ENCODE measurements at places on chromosomes 11 and 22.

- DNase-seq = no peak
Measured at GRCh38 chr11:111510311-111510710, 1.9 kb downstream of the BTG4 start.

GRCh38 chr22:47379037-47379436, 616.6 kb downstream of the TBC1D22A start:
- DNase-seq = no peak

DNA sequence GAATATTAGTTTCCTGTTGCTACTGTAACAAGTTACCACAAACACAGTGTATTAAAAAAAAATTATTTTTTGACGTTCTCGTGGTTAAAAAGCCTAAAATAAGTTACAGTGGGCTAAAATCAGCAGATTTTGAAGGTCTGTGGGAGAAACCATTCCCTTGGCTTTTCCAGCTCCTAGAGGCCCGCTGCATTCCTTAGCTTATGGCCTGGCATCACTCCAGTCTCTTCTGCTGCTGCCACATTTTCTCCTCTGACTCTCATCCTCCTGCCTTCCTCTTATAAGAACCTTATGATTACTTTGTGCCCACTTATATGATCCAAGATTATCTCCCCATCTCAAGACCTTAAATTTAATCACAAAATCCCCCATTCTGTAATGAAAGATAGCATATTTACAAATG, 392.7 kb downstream of the GUCY1A2 start:
- no peak for DNase-seq

DNA sequence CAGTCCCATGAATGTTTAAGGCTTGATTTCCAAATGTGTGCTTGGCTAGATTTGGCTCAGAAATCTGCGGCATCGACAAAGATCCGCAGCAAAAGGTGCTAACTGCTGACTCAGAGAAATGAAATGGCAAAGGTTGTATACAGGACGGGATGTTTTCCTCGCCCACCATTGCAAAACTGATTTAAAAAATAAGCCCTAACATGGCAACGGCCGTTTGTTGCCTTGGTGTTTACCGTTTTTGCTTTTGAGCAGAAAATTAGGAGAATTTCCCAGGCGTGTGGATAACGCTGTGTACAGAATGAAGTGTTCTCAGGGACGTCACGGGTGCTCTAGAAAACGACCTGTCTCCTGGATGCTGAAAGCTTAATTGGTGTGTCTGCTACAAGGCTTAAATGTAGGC, 70.2 kb downstream of the ARHGAP8 start:
- no peak for DNase-seq

- DNase-seq = no peak
Measured at GRCh38 chr11:47376107-47376524, 2.2 kb downstream of the SPI1 start.

DNA sequence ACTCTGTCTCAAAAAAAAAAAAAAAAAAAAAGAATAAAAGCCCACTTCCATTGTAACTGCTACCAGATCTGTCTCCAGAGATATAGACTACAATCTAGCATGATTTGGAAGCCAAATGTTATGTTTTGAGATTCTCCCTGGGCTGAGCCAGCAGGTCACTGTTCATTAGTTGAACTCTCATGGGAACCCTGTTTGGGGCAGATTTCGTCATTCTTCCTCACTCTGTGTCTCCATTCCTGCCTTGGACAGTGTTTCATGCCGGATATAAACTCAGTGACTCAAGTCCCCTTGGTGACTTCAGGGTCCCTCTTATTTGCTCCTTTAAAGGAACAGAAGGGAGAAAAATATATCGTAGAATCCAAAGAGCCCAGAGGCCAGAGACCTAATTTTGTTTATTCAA, 378.1 kb downstream of the LARGE1 start:
- DNase-seq = no peak

GRCh38 chr22:34070051-34070450, 149.8 kb upstream of the LARGE1 start:
- DNase-seq = no peak

- no peak for DNase-seq
Measured at GRCh38 chr22:37501610-37502341, 15.6 kb upstream of the MFNG start.

DNA sequence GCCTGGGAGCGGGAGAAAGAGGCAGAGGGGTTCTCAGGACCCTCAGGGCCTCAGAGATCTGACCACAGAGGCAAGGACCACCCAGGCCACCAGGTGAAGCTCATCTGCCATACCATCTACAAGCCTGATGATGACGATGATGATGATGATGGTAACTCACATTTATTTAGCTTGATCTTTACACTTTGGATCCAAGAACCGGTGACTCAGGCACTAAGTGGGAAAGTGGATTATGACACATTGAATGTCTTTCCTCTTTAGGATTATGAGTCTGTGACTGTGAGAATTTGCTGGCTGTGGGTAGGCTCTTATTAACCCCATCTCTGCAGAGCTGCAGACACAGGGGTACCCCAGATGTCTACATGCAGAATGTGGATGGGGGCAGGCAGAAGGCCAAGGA, 110.3 kb downstream of the DSCAML1 start:
- no peak for DNase-seq

DNA sequence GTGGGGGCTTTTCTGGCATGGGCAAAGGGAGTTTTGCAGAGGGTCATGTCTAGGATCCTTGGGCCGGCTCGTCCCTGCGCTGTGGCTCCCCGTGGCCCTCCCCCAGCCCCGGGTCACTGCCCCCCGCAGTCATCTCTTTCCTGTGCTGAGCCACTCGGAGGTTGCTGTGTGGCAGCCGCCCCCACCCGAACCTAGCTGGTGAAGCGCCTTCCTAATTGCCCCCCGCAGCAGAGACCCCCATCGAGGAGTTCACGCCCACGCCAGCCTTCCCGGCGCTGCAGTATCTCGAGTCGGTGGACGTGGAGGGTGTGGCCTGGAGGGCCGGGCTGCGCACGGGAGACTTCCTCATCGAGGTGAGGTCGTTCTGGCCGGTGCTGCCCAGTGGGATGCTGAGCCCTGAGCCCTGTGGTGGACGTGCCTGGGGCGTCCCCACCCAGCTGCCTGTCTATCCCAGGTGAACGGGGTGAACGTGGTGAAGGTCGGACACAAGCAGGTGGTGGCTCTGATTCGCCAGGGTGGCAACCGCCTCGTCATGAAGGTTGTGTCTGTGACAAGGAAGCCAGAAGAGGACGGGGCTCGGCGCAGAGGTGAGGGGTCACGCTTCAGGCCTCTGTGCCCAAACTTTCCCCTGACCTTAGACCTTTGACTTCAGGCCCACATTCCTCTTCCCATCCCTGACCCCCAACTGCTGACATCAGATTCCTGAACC, 32.0 kb downstream of the SHANK3 start:
- DNase-seq = no peak

DNA sequence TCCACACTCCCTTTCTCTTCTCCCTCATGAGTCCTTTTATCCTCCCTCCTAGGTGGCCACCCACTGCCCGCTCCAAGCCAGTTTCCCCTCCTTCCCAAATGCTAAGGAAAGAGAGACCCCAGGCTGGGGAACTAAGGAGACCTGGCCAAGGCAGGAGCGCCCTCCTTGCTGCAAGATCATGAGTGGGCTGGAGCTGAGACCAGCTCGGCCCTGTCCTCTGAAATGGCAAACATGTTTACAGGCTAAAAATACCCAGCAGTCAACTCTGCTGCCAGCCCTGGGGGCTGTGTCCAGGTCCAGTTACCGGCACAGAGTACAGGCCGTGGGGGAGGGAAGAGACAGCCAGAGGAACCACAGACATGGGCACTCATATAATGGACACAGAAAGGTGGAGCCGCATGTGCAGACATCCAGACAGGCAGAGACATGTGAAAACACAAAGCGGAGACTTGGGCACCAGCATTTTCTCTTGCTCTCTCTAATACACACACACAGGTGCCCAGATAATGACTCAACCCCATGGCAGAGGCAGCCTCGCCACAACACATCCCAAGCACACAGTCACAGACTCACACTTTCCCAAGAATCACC, 1.2 kb upstream of the AHNAK start:
- DNase-seq = no peak

DNA sequence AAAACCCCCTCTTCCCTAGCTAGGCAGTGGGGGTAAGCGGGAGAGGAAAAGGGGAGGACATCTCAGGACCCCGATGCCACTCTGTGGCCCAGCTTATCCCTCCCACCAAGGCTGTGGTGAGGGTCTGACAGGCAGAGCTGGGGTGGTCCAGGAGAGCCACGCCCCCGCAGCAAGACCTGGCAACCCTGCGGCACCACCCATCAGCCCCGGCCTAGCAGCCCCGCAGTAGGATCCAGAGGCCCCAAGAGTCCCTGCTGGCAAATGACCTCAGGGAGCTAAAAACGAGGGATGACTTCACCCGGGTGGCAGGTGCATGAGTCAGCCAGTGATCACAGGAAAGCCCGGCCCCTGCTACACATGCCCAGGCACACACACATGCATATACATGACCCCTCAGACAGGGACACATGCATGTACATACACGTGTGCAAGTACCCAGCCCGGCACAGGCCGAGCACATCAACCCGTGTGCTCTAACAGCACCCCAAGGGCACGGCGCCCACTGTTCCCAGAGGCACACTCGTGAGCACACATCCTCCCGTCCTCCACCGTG, 32.3 kb downstream of the ARVCF start:
- no peak for DNase-seq

DNA sequence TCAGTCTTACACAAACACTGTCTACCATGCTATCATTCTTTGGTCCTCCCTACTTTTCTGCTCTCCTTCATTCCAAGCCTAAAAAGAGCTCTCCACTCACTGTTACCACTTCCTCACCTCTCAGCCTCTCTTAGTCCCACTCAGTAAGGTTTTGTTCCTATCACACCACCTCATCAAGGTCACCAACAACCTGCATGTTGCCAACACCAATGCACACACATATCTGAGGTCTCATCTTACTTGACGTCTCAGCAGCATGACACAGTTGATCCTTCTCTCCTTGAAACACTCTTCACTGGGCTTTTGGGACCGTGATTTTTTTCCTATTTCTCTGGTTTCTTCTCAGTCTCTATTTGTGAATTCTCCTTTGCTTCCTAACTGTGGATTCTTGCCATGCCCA, 8.1 kb downstream of the PISD start:
- DNase-seq = no peak

GRCh38 chr11:27239305-27239942, 123.6 kb downstream of the CCDC34 start:
- DNase-seq = no peak

DNA sequence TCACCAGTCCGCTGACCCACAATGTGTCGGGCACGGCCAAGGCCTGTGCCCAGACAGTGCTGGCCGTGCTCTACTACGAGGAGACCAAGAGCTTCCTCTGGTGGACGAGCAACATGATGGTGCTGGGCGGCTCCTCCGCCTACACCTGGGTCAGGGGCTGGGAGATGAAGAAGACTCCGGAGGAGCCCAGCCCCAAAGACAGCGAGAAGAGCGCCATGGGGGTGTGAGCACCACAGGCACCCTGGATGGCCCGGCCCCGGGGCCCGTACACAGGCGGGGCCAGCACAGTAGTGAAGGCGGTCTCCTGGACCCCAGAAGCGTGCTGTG, 6.1 kb downstream of the SLC35C1 start:
- DNase-seq = no peak

DNA sequence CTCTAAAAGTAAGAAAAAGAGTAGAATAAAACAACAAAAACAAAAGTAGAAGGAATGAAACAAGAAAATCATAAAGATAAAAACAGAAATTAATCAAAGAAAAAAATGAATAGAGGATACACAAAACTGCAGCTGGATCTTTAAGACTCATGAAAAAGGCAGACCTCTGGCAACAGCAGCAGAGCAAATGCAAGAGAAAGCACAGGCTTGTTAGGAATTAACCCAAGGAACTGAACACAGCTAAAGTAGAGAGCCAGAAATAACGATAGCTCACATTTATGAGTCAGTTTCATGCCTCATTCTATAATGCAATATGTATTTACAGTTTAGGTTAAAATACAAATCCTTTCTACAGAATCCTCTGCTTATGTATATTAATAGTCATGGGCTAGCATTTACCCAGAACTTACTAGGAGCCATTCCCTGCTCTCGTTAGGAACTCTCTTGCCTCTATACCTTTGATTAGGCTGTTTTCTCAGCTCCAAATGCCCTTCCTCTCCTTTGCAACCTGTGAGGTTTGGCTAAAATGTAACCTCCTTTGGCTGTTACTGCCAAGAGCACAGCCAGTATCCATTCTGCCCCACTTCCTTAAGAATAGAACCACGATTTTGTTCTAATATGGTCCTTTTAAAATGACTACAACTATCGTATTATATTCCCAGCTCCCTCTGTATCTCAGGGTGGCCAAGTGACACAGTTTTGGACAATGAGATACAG, 38.3 kb upstream of the NFAM1 start:
- no peak for DNase-seq

- no peak for DNase-seq
Measured at GRCh38 chr11:27916541-27917100, 191.3 kb downstream of the KIF18A start.

DNA sequence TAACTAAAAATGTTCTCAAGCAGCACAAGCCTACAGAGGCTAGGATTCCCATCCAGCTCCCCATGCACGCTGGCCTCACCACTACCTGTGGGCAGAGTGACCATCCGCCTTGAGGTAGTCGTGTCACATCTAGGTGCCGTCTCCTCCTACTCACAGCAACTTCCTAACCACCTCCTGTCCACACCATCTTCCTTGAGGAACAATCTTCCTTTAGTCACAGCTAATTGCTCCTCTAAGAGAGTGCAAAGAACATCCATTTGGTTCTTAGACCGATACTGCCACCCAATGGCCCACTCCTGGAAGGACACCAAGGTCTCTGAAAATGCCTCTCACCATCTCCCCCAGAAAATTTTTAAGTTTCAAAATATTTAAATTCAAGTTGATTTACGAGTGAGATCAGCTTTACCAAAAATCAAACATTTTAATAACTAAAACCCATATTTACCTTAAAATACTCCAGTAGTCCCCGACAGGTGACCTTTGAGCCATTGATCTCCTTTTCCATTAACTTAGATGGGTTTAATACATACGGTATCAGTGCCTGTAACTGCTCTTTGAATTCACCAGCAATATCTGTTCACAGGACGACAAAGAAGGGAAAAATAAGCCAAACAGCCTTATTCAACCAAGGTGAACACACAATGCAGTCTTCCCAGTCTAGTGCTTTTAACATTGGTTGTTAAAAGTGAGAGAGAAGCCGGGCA, 21.7 kb upstream of the PLAAT3 start:
- peak; percentile 45 for DNase-seq

Data from activated CD8-positive, alpha-beta memory T cell treated with anti-CD3 and anti-CD28 coated beads for 4 hours (primary cell).